Cerebellar nuclear complex (tissue), 1 donor: ENCODE measurements at places on chromosomes 2 and 18.

GRCh38 chr2:28427741-28428415 lies 35.2 kb downstream of the FOSL2 start:
- DNase-seq = no peak

- no peak for DNase-seq
Observed at GRCh38 chr2:148649936-148650335, 5.4 kb downstream of the EPC2 start.

- DNase-seq = no peak
Observed at GRCh38 chr2:174683392-174683759, 80.9 kb downstream of the CHRNA1 start.

- no peak for DNase-seq
Observed at GRCh38 chr18:3689986-3690763, 240.2 kb downstream of the TGIF1 start.

DNA sequence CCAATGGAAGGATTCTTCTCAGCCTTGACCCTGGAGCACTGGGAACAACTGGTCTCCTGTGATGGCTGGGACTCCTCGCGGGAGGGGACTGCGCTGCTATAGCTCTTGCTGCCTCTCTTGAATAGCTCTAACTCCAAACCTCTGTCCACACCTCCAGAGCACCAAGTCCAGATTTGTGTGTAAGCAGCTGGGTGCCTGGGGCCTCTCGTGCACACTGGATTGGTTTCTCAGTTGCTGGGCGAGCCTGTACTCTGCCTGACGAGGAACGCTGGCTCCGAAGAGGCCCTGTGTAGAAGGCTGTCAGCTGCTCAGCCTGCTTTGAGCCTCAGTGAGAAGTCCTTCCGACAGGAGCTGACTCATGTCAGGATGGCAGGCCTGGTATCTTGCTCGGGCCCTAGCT lies 28.8 kb downstream of the LIPG start:
- no peak for DNase-seq

DNA sequence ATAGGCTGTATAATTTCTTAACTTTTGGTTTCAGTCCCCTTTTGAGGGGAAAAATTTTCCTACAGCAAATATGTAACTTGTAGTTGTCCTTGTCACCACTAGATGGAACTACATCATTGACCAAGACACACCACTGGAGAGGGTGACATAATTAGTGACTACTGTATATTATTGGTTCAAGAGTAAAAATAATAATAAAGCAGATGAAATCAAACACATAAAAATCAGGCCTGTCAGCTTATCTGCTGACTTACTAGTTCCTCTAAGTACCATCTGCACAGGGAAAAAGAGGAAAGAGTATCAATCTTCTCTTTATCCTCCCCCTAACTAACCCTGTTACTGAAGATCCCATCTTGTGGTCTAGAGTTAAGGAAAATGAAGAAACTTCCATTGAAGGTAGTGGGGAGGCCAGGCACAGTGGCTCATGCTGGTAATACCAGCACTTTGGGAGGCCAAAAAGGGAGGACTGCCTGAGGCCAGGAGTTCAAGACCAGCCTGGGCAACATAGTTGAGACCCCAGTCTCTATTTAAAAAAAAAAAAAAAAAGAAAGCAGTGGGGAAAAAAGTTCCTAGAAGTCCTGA lies 29.6 kb upstream of the ENOSF1 start:
- no peak for DNase-seq

GRCh38 chr2:99336804-99337112 lies 431 bp upstream of the EIF5B start:
- no peak for DNase-seq

GRCh38 chr2:160581035-160581434 lies 87.4 kb upstream of the RBMS1 start:
- no peak for DNase-seq

DNA sequence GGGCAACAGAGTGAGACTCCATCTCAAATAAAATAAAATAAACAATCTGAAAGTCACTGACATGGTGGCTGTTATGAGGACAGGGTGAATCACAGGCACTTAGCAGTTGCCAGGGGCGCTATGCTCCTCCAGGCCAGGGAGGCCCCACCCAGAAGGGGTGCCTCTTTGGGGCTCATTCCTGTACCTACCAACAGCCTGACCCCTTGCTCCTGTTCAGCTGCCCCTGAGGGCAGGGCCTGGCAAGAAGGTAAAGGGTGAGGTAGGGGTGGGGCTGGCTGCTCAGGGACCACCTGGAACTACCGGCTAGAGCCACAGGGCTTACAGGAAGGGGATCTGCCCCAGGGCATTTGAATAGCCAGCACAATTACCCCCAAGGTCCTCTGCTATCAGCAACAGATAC lies 60.3 kb downstream of the INPP5D start:
- no peak for DNase-seq

DNA sequence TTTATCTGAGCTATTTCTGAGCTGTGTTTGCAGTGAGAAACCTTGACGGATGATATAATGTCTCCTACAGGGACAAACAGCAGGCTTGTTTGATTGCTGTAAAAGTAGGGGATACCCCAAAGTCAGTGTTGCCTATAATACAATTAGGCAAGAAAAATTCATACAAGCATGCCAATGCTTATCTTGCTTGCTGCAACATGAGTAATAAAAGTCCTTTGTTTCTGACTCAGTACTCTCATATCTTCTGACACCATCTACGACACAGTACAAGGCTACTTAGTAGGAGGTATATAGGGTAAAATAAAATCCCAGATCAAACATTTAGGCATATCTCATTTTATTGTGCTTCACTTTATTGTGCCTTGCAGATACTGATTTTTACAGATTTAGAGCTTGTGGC lies 33.0 kb downstream of the ERBB4 start:
- DNase-seq = no peak

- DNase-seq = no peak
Observed at GRCh38 chr2:218993345-218994315, at the start of gene CRYBA2. TSS of gene CRYBA2 (minus strand) at chr2:218993422. CDS start at chr2:218993176, 246 bp downstream.

GRCh38 chr2:98008415-98008814 lies 12.7 kb upstream of the TMEM131 start:
- no peak for DNase-seq

DNA sequence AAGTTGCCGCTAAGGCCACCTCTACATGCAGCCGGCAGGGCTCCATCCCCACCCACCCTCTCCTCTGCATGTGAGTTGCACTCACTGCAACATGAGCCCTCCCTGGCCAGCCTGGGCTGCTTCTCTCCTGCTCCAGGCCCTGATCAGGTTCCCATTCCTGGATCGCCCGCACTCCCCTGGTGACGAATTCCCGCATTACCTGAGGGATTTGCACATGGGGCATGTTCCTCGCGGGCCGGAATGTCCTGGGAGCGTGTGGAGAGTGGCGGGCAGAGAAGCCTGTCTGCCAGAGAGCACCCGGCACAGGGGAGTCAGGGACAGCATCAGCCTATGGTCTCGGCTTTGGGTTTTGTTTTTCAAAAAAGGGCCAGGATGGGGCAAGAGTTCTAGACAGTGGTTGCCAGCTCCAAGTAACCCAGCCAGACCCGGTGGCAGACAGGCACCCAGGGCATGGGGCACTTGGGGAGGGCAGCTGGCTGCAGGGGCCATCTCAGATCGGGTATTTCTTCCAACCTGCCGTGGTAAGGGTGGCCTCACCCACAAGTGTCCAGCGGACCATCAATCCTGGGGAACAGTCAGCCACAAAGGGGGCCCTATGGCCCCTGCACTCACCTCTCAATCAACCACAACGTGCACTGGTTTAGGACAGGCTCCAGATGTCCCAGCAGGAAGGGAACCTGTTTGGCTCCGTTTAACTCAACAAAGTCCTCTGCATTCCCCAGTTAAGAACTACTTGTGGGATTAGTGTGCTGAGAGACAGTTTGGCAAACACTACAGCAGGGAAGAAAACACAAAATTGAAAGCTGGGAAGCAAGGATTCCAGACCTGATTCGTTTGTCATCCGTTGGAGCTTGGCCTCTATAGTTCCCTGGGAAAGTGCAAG lies 187.7 kb downstream of the SMAD7 start:
- DNase-seq = no peak

- no peak for DNase-seq
Observed at GRCh38 chr2:29923110-29923721, 1.8 kb upstream of the ALK start.

DNA sequence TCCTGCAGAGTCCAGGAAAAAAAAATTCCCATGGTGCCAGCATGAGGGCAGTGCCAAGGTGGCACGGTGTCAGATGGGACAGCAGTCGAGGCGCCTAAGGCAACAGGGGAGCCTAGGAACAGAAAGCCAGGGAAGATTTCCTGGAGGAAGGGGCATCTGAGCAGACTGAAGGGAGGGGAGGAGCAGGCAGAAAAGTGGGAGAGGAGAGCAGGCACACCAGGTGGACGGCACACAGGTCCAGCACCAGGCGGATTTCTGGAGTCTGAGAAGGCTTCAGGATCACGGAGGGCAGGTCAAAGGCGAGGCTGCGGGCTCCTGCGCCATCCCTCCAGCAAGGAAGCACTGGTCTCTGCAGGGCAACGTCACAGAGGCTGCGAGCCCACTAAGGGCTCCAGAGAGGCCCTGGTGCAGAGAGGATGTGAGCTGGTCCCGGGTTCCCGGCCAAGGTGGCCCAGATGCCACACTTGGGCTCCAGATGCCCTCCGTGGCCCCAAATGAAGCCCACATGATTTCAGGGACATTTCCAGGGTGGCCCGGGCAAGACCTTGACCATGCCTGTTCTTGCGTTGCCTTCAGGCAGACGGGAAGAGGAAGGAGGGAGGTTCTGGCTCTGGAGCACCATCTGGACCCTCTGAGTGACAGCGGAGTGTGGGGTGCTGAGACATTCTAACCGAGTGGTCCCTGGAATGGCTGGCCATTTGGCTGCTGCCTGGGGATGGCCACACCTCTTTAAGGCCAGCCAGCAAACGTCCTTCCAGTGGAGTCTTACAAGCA lies 4.1 kb downstream of the HS6ST1 start:
- no peak for DNase-seq

- no peak for DNase-seq
Observed at GRCh38 chr2:217000406-217000805, 140.5 kb upstream of the TNP1 start.

- no peak for DNase-seq
Observed at GRCh38 chr2:204395539-204395938, 149.7 kb upstream of the PARD3B start.

DNA sequence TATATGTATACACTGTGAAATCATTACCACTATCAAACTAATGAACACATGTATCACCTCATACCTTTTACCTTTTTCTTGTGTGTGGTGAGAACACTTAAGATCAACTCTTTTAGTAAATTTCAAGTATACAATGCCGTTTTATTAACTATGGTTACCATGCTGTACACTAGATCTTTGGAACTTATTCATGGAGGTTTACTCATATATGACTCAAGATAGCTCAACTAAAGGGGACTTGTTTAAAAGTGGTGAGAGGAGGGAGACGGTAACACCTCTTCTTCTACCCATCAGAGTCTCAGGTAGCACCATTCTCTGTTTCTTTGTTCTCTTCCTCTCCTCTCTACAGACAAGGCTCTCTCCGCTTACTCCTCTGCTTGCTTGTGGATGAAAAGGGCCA lies 36.1 kb upstream of the TMEM178A start:
- no peak for DNase-seq

DNA sequence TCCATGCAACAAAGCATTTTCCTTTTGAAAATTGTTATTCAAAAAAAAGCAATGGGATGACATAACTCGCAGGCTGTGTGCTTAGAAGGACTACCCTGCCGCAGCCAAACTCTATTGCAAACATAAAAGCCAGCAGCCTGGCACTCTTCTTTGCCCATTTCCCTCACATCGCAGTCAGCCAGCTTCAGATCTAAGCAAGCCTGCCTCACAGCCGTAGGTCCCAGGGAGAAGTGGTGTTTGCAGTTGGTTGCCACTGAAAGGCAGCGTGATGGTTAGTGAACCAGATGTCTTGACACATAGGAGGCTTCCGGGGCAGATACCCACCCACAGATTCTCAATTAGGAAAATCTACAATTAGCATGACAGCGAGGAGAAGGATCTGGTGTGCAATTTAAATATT lies 655.2 kb downstream of the RNF144A start:
- no peak for DNase-seq

- peak; percentile 69 for DNase-seq
Observed at GRCh38 chr2:104853534-104854497, at the start of gene POU3F3. TSS of gene POU3F3 (plus strand) at chr2:104854115. CDS start at chr2:104855511, 1,396 bp downstream.

DNA sequence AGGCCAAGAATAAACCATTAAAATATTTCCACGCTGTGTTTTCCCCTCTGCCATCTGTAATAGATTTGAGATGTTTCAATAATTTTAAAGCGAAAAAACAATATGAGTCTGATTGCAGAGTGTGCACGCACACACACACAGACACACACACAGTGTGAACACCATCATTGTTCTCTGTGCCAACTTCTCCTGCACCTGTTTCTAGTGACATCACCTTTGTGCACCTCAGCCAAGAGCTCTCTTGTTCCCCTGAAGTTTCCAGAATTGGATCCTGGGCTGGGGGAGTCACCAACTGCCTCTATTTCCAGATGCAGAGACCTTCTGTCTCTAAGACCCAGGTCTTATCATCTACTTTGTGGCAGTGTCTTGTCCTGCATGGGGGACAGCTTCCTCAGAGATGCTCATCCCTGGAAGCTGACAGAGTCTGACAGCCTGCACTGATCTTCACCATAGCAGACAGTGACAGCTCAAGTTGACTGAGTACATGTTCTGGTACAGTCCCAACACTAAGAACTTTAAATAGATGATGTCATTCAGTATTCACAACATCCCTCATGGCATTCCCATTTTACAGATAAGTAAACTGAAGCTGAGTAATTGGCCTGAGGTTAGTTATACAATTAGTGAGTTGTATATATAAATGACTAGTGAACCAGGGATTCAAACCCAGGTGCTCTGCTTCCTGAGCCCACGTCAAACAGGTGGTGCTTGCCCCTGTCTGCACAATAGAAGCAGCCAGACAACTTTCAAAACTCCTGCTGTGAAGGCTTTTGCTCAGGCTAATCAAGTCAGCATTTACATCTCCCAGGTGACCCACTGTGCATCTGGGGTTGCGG lies 39.4 kb downstream of the ACOXL start:
- no peak for DNase-seq

GRCh38 chr2:126796931-126797621 lies 101.6 kb upstream of the TEX51 start:
- no peak for DNase-seq

- DNase-seq = no peak
Observed at GRCh38 chr2:42337356-42337820, 23.6 kb downstream of the COX7A2L start.

DNA sequence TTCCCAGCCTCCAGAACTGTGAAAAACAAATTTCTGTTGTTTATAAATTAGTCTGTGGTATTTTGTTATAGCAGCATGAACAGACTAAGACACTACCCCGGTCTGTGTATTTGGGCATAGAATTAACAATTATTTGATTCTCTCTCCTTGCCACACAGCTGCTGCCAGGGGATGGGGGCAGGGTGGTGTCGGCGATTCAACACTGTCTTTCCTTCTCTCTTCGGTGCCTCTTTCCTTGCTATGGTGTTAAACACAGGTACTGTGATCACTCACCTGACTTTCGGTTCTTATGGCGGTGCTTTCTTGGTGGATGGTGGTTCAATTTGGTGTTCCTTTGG lies 50.8 kb upstream of the CTAGE1 start:
- no peak for DNase-seq

GRCh38 chr18:80104364-80104779 lies 4.7 kb upstream of the ADNP2 start:
- DNase-seq = no peak

GRCh38 chr18:44967599-44967998 lies 286.9 kb downstream of the SETBP1 start:
- DNase-seq = no peak
